Kidney capillary endothelial cell (primary cell): ENCODE measurements at places on chromosomes 6 and 20.

DNA sequence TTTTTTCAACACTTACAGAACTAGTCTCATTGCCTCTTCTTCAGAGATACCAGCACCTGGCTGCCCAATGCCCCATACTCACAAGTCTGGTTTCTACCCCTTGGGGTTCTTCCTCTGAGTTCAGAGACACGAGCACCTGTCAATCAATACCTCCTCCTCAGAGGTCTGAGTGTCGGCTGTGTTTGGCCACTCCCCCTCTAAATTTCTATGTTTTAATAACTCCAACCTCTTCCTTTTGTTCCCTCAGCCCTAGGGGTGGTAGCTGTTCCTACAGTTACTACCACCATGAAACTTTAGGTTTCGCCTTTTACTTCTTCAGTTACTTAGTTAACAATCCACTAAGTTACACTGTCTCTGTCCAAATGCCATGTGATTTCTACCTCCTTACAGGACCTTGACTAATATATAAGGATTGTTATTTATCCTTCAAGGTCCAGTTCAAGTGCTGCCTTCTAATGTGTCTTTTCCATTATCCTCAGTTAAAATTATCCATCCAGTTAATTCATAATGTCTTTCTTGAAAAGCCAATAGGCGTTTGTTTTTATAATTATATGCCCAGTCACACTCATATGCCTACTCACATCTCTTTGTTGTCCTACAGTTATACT lies 14.6 kb upstream of the PHF20 start:
- no peak for DNase-seq

DNA sequence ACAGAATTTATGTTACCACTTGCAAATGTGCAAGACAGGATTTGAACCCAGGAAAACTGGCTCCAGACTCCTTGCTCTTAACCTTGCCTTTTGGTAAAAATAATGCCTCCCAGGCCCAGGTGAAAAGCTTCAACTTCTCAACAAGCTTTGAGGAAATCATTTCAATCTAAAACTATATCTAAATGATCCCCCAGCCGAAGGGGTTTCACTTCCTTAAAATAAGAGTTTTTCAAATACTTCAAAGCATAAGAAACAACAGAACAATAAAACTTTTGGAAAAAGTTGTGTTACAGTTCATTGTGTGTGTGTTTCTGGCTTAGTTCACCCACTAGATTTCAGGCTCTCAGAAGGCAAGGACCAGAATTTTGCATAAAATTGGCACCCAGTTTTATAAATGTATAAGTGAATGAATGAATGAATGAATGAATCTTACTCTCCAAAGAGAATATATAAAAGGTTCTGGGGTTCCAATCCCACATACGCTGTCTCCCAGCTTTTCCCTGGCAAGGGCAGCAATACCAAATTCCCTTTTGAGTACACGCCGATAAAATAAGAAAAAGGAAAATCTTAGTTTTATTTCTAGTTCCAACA lies 5.4 kb downstream of the OR2H2 start:
- no peak for DNase-seq

- DNase-seq, result no peak
Measured at GRCh38 chr6:168565112-168565511, 124.1 kb downstream of the SMOC2 start.

GRCh38 chr6:122289762-122290539 lies 109.5 kb upstream of the HSF2 start:
- peak; percentile 1 for DNase-seq

GRCh38 chr6:157954150-157955117 lies 27.2 kb upstream of the SYNJ2 start:
- no peak for DNase-seq

- DNase-seq, result no peak
Measured at GRCh38 chr20:45853484-45853883, 3.7 kb downstream of the ACOT8 start.

DNA sequence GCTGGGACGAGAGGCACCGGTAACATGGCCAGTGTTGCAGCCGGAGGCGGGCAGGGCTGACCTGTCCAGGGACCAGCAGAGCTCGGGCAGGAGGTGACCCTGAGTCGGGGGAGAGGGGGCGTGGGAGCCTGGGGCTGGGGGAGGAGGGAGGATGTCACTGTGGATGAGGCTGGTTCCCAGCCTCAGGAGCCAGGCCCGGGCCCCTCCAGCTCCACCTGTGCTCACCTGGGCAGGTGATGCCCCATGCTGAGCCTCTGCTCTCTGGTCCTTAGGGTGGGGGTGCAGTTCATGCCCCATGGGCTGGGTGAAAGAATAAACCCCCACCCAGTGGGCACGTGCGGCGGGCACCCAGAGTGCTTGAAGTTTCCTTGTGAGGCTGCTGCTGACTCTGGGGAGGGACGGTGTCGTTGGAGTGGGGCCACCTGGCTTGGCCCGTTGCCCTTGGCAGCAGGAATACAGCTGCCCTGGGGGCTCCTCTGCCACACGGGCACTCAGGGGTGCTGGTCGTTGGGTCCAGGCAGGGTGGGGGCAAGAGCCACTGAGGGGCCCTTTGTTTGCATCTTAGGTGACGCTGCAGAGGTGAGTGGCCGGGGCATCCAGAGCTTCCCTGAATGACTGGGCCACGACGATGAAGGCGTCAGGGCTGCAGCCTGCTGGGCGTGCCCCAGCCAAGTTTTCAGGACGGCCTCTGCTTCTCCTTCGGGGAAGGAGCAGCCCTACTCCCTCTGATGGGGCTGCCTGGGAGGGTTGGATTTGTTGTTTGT lies 24.7 kb upstream of the BHLHE23 start:
- no peak for DNase-seq
